B cell (primary cell): ENCODE measurements at places on chromosomes 7 and 10.
A peak's percentile ranks its signal among the peaks of the same experiment; 100 is the strongest.

GRCh38 chr10:101817337-101818118, 716 bp downstream of the OGA start:
- peak overlapping the region; percentile 85 for H3K27ac ChIP-seq
- DNase-seq, result no peak
- peaks cover 34% of the 10 kb centered on the region for H3K4me1 ChIP-seq
- peaks cover 13% of the 10 kb centered on the region for H3K36me3 ChIP-seq
- no peaks in the 10 kb centered on the region for H3K27me3 ChIP-seq

DNA sequence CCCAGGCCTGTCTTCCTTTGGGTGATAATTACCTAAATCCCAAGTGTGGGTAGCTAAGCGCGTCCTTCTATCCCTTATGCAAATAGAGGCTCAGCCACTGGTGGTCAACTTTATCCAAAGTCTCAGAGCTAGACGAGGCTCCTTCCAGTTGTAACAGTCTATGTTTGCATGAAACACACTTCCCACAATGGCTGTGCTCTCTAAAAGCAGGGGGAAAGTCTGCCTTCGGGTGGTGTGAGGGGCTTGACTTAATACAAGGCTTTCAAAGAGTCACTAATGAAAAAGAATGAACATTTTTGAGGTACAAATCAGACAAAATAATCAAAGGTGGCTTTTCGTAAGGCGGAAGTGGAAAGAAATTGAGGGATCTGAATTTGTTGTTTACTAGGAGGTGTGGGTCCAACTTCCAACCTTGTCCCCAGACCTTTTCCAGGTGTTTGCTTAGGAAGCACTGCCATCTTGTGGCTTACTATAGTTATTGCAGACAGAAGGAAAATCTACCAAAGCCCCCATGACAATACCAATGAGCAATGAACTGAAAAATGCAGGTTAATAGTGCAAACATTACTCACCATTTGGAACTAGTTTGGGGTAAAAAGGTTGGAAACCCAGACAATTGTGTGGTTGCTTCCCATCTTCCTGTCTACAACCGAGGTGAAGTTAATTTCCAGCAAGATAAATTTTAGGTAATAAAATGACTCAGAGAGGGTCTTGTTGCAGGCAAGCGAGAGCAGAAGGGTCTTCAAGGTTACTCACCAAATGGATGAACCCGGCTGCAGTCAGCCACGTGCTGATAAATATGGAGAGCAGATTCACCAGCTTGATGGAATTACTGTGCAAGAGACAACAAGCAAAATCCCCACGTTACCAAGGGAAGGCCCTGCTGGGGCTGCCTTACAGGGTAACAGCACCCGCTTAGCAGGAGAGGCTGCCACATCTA, 525.7 kb downstream of the KCNMA1 start:
- no peaks in the 10 kb centered on the region for H3K4me1 ChIP-seq
- no peak overlapping the region for H3K4me3 ChIP-seq
- H3K27me3 ChIP-seq, result no peaks in the 10 kb centered on the region

GRCh38 chr10:103967448-103968071, 620 bp downstream of the SLK start:
- no peaks in the 10 kb centered on the region for H3K27me3 ChIP-seq
- peak overlapping the region; percentile 65 for H3K4me3 ChIP-seq
- H3K36me3 ChIP-seq, result no peaks in the 10 kb centered on the region
- H3K27ac ChIP-seq, result peak overlapping the region; percentile 88
- DNase-seq, result peak; percentile 65

DNA sequence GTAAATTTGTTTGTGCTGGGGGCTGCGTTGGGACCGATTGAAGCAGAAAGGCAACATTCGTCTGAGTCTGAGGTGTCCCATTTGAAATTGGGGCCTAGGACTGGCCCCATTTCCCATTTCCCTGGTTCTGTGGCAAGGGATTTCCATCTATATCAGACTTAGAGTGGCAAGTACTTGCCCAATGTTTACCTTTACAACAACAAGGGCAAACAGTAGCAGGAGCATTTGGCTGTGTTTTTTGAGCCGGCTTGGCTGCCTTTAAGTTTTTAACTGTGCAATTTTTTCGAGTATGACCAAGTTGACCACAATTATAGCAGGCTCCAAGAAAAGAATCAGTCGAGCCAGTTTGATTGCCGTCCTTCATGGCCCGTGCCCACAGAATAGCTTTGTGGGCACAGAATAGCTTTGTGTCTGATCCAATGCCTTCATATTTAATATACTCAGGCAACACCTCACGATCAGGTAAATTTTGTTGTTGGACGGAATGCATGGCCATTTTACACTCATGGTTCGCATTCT, 4.7 kb upstream of the CYP17A1 start:
- no peak overlapping the region for H3K27ac ChIP-seq
- H3K36me3 ChIP-seq, result no peaks in the 10 kb centered on the region
- no peak overlapping the region for H3K4me3 ChIP-seq
- no peaks in the 10 kb centered on the region for H3K27me3 ChIP-seq
- DNase-seq, result no peak
- H3K4me1 ChIP-seq, result no peaks in the 10 kb centered on the region

DNA sequence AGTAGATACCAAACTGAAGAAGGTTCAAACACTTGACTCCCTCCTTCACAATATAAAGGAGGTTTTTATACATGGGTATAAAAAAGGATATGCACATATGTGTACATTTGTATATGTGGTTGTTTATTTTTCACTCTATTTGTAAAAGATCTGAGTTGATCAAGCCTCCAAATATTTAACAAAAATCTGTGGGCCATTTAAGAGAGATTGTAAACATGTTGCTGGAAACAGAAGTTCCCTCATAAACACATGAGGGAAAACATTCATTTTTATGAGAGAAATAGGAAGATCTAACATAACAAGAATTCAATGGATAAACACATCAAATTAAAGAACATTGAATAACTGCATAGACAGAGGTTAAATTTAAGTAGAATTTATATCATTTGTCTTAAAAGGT, 81.7 kb downstream of the COL28A1 start:
- no peaks in the 10 kb centered on the region for H3K36me3 ChIP-seq
- no peak for DNase-seq
- no peak overlapping the region for H3K27ac ChIP-seq
- no peaks in the 10 kb centered on the region for H3K4me1 ChIP-seq
- no peaks in the 10 kb centered on the region for H3K27me3 ChIP-seq

DNA sequence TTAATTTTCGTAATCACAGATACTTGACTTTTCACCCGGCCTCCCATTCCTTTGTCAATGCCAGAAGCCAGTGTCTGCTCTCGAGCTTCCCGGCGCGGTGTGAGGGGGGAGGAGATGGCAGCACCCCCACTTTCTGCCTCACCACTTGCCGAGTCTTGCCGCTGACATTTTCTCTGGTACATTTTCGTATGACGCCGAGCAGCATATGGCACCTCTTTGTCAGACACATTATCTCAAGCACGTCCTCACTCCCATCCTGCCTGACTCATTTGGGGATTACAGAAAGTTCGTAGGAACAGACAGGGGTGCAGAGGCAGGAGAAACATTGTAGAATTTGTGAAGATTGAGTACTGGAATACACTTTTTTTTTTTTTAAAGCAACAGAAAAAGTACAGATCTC, 60.8 kb upstream of the SORCS3 start:
- peaks cover 25% of the 10 kb centered on the region for H3K27me3 ChIP-seq
- no peaks in the 10 kb centered on the region for H3K36me3 ChIP-seq
- no peaks in the 10 kb centered on the region for H3K4me1 ChIP-seq
- DNase-seq, result no peak

- no peaks in the 10 kb centered on the region for H3K36me3 ChIP-seq
- no peaks in the 10 kb centered on the region for H3K4me1 ChIP-seq
- DNase-seq, result no peak
- no peak overlapping the region for H3K4me3 ChIP-seq
These were observed 465.9 kb upstream of the CELF2 start for GRCh38 chr10:10551596-10552301.

DNA sequence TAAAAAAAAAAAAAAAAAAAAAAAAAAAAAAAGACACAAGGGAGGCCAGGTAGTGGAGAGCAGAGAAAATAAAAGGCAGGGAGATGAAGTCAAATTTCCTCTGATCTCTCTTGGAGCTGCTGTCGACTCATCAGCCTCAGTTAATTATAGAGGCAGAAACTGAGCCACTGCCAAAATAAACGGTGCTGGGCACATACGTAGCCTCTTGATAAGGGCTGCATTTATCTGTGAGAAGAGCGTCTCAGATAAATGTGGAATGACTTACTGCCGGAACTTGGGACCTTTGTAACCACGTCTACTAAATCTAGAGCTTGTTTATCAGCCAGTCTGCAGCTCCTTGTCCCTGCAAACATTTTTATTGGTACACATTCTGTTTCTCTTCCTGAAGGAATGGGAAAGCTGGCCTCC, 162.3 kb downstream of the BAMBI start:
- DNase-seq, result no peak
- H3K27me3 ChIP-seq, result no peaks in the 10 kb centered on the region
- H3K36me3 ChIP-seq, result no peaks in the 10 kb centered on the region
- H3K4me3 ChIP-seq, result no peak overlapping the region
- H3K27ac ChIP-seq, result no peak overlapping the region

DNA sequence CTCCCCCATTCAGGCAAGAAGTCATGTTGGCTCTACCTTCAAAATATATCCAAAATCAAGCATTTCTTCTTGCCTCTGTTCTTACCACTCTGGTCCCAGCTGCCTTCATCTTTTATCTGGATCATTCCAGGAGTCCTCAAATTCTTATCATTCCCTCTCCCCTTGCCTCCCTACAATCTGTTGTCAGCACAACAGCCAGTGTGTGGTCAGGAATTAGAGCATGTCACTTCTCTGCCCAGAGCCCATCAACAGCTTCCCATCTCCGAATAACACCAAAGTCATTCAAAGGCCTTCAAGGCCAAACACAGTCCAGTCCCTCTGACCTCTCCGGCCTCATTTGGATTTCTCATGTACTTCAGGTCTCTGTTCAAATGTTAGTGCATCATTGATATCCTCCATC, 70.4 kb downstream of the DENND11 start:
- H3K4me1 ChIP-seq, result no peaks in the 10 kb centered on the region
- peaks cover 9% of the 10 kb centered on the region for H3K36me3 ChIP-seq
- H3K27ac ChIP-seq, result no peak overlapping the region
- no peak for DNase-seq
- no peak overlapping the region for H3K4me3 ChIP-seq

DNA sequence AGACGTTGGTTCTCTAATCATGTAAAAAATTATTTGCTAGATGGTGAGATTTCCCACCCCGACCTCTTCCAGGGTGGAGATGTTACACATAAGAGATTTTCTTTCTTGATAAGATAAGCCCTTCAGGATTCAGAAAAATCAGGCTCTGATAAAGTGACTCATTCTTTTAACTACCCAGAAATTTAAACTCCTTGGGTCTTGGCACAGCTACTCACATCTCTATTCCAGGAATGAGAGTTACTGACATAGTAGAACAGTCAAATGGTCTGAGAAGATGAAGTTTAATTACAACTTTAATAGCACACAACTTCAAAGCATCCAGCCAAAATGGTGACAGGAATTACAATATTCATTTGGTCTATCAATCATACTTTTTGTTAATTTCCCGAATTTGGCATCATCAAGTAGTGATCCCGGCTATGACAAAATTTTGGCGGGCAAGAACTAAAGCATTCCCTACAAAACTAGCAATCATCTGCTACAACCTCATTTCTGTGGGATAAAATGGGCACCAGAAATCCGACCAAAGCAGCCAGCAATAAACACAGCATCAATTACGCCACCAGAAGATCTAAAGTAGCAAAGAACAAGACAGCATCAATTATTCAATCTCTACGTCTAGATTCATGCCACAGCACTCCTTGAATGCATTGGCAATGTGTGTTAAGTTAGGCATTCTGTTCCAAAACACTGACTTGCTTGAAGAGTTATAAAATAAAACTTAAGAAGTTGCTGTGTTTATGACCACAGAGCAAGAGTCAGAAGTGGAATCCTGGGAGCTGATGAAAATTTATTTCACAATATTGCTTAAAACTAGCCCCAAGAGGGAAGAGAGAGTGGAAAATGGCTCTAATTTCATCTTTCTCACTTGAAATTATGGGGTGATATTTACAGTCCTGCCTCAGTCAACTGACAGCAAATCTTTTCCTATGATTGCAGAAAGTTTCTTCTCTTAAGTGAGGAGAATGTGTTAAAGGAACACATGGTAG, 565.7 kb upstream of the ANKRD30A start:
- no peak for DNase-seq
- H3K4me3 ChIP-seq, result no peak overlapping the region
- no peaks in the 10 kb centered on the region for H3K27me3 ChIP-seq
- H3K27ac ChIP-seq, result no peak overlapping the region
- no peaks in the 10 kb centered on the region for H3K4me1 ChIP-seq
- H3K36me3 ChIP-seq, result no peaks in the 10 kb centered on the region

GRCh38 chr7:72492461-72493065, 80.4 kb upstream of the CALN1 start:
- no peak overlapping the region for H3K27ac ChIP-seq
- DNase-seq, result no peak
- H3K36me3 ChIP-seq, result no peaks in the 10 kb centered on the region

DNA sequence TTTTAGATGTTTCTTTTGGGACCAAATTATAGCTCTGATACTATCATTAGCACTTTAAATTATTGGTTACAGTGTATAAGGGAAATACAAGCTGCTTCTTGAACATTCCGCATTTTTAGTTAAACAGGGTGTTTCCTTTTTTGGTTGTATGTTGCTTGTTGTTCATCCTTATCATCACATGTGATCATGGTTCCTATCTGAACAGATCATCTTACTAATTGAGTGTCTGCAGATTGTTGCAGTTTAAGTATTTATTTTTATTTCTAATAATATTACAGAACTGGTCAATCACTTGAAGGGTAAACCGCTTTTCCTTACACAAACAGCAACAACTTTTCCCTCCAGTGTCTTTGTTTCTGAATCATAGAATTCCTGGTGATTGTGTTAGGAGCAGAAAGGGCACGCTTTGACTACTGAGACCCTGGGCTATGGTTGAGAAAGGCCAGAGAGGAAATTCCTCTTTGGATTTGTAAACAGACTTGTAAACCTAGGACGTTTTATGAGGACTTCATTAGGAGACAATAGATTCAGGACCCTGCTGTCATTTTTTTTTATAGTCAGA, 37.2 kb downstream of the CHN2 start:
- no peak for DNase-seq
- H3K36me3 ChIP-seq, result no peaks in the 10 kb centered on the region
- no peak overlapping the region for H3K27ac ChIP-seq
- no peaks in the 10 kb centered on the region for H3K4me1 ChIP-seq

DNA sequence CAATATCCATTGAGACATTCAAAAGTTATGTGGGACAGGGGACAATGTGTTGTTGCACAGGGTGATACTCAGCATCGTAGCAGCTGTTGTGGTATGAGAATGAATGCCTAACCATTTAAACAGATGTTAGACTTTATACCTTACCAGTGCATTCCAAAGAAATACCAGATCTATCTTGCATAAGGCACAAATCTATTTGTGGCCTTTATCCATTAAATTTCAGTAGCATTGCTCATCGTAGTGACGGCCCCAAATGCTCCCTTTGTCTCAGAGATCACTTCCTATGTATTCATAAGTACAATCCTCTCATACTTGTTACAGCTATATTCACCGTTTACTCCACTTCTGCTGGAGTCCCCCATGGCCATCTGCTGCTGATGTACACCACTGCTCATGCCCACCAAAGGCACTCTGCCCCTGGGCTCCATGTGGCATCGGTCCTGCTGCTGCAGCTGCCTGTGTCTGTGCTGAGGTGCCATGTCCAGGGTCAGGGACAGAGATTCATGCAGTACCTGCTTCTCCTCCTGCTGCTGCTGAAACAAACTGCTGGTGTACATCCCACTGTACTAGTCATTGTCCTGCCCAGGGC, 96.3 kb downstream of the CPED1 start:
- no peak overlapping the region for H3K4me3 ChIP-seq
- no peaks in the 10 kb centered on the region for H3K36me3 ChIP-seq
- no peaks in the 10 kb centered on the region for H3K4me1 ChIP-seq
- no peak for DNase-seq
- no peaks in the 10 kb centered on the region for H3K27me3 ChIP-seq
- no peak overlapping the region for H3K27ac ChIP-seq
